M059J (cell line): ENCODE measurements at places on chromosomes 12 and 14. TPM values are rescaled to one million over a fixed set of nuclear protein-coding genes. Genes with fewer than 3 reads are reported as not detected.

Gene RHEBL1
- 2.5 and 4.5 TPM in 2 replicates for total RNA-seq

DNA sequence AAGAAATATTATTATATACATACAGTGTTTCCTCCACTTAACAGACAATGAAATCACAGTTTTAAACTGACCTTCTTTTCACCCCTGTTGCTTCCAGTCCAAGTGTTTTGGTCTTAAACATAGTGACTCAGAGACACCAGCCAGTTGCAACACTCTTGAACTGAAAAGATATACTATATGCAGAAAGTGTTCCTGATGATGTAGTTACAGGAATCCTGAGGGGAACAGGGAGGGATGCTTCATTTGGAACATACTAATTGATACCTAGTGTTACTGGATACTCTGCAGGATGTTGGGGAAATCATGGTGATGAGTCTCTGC lies 420.8 kb downstream of the CCDC91 start:
- peak; percentile 63 for DNase-seq

DNA sequence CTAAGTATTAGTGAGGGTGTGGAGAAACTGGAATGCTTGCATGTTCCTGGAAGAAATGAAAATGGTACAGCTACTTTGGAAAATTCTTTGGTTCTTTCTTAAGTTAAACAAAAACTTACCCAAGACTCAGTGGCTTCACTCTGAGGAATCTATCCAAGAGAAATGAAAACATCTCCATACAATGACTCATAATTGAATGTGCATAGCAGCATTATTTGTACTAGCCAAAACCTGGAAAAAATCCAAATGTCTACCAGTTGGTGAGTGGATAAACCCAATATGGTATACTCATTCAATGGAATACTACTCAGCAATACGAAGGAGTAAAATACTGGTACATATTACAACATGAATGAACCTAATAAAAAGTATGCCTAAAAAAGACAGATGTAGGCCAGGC lies 18.0 kb upstream of the CRACR2A start:
- DNase-seq = peak; percentile 57

DNA sequence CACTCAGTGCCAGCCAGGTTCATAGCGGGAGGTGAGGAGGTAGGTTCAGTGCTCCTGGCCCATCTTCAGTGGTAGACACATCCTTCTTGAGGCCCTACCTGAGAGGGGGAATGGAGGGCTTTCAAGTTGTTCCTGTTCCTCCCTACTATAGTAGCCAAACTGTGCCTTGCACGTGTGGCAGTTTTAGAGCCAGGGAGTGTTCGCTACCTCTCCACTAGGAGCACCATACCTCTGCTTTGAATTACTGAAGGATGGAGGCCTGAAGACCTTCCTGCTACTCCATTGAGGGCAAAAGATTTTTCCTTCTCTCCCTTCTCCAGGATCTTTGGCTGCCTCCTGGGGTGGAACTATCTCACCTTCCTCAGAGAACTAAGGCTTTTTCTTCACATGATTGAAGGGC lies 5.9 kb upstream of the ALG10 start:
- DNase-seq = no peak

DNA sequence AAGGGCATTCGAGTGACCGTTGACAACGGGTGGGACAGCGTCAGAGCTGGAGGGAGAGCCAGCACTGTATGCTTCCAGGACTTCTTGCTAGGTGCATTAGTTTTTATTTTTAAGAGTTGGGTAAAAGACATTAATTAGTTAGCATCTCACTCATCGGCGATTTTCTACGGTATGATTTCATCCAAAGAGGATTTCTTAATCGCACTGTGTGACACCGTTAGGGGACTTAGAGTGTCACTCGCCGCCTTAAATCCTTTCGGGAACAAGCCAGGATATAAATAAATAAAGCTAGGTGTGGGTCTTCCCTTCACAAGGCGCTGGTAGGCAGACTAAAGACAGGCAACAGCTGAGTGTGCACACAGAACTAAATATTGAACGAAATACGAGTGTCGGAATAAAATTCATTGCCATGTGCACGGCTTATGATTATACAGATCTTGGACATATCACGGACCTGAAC lies 869 bp upstream of the NOVA1 start:
- no peak for DNase-seq

- no peak for DNase-seq
These were observed 179.2 kb downstream of the CACNA1C start for GRCh38 chr12:2231956-2232355.

- DNase-seq = peak; percentile 6
These were observed 22.5 kb upstream of the FZD10 start for GRCh38 chr12:130139567-130140421.

DNA sequence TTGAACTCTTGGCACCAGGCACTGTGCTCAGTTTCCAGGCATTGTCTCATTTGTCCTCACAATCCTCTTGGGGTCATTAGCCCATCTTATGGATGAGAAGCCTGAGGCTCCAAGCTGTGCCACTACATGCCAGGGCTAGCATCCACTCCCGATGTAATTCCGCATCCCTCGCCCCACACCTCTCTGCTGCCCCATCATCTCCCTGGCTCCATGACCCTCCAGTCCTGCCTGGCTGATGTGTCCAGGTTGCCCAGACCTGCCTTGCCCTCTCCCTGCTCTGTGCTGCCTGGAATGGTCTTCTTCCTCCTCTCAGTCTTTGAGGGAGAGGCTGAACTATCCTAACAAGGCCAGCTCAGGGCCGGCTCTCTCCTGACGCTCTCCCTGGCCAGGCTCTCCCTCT lies 27.5 kb downstream of the PIGH start:
- no peak for DNase-seq

GRCh38 chr12:77349689-77350370 lies 284.5 kb upstream of the E2F7 start:
- DNase-seq = peak; percentile 16

- no peak for DNase-seq
These were observed 842.8 kb downstream of the VRK1 start for GRCh38 chr14:97640031-97640430.

DNA sequence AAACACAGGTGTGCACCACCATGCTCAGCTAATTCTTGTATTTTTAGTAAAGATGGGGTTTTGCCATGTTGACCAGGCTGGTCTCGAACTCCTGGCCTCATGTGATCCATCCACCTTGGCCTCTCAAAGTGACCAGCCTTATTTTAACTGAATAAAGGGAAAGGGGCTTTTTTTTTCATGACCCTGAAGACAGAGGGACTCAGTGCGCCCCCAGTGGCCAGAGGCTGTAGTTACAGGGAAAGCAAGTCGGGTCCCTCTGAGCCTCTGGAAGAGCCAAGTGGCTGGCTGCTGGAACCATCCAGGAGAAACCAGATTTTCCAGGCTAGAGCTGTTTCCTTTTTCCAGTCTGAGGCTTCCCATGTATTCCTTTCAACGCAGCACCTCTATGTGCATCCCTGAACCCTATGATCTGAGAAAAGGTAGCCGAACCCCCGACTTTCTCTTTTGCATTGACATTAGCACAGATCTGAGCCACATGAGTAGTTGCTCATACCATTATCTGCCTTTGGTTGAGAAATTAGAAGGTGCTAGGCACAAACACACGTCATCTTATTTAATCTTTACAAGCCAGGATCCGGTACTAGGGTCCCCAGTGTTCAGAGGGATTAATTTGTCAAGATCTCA lies 342.7 kb downstream of the CACNA1C start:
- DNase-seq = peak; percentile 31

GRCh38 chr14:92692822-92693226 lies 55.6 kb downstream of the LGMN start:
- peak; percentile 47 for DNase-seq
